Stimulated activated CD4-positive, alpha-beta T cell treated with anti-CD3 and anti-CD28 coated beads, Interleukin-4, amount 100 ng/mL, for 1 hour (primary cell): ENCODE measurements at places on chromosomes 1 and 21.

- no peak for DNase-seq
Observed at GRCh38 chr1:107098961-107099360, 41.9 kb upstream of the NTNG1 start.

GRCh38 chr1:178726087-178726517 is 1.1 kb downstream of the RALGPS2 start:
- DNase-seq = peak; percentile 43

DNA sequence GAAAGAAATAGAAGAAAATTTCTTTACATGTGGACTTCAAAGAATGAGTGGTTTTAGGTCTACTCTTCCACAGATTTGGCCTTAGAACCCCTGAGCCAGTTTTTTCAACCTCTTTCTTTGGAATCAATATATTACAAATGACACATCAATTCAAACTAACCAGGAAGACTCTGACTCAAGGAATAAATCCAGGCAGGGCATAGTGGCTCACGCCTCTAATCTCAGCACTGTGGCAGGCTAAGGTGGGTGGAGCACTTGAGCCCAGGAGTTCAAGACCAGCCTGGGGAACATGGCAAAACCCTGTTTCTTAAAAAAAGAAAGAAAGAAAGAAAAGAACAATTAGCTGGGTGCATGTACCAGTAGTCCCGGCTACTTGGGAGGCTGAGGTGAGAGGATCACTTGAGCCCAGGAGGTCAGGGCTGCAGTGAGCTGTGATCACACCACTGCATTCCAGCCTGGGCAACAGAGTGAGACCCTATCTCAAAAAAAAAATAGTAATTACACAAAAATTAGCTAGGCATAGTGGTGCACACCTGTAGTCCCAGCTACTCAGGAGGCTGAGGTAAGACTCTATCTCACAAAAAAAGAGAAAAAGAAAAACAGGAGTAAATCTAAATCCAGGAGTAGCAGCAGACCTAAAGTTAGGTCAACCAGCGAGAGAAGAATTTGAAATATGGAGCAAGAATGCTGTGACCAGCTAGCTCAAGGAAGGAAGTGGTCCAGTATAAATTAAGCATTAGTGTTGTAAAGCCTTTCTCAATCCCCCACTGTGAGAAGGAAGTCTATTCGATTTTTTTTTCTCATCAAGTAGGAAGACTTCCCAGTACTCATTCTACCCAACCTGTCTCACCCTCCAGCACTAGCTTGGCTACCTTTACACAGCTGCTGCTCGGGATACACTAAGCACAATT is 1.9 kb downstream of the SORT1 start:
- no peak for DNase-seq

- DNase-seq = no peak
Observed at GRCh38 chr1:154468535-154469250, 33.3 kb upstream of the TDRD10 start.
